MM.1S (cell line): ENCODE measurements at places on chromosomes 1 and 21.

DNA sequence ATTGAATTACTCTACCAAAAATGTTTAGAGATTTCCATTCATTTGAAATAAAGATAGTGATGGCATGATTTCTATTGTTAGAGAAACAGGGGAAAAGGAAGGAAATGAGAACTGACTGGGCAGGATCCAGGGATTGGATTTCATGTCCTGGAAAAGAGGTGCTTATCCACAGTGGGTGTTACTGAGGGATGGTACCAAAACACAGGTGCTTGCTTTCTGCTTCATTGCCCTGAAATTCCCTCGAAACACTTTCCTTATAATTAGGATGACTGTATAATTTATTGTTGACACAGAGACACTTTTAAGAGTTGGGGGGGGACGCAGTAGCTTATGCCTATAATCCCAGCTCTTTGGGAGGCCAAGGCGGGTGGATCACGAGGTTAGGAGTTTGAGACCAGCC lies 185.0 kb upstream of the KCNK2 start:
- no peak for DNase-seq

- DNase-seq = peak; percentile 97
These were observed 35.8 kb downstream of the GREM2 start for GRCh38 chr1:240575981-240576662.

- DNase-seq = no peak
These were observed 6.8 kb upstream of the IFNGR2 start for GRCh38 chr21:33396436-33396835.

GRCh38 chr1:69611316-69611715 lies 43.6 kb downstream of the LRRC7 start:
- no peak for DNase-seq

DNA sequence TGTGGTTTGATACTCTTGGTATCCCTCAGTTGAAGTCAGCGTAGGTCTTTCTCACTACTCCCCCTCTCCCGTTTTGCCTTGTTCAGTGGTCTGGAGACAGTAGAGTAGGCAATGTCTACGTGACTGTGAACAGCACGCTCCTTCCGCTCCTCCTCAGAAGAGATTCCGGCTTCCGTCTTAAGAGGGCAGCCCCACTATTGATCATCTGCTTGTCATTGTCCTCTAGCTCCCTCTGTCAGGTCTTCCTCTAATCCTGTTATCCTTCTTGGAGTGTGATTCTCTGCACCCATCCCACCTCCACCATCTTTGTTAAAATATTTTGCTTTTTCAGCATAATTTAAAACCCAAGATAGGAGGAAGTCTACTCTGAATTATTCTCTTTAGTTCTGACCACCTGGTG lies 129.9 kb upstream of the KCNK2 start:
- no peak for DNase-seq

DNA sequence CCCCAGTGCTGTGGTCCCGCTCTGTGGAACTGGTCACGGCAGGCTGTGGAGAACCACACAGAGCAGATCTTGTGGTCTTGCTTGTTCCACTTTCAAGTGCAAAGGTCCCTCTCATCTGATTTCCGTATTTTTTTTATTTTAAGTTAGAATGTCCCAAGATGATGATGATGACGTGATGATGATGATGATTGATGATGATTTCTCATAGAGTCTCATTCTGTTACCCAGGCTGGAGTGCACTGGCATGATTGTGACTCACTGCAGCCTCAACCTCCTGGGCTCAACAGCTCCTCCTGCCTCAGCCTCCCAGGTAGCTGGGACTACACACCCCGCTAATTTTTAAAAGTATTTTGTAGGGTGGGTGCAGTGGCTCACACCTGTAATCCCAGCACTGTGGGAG lies 12.2 kb downstream of the EVA1C start:
- DNase-seq = no peak

DNA sequence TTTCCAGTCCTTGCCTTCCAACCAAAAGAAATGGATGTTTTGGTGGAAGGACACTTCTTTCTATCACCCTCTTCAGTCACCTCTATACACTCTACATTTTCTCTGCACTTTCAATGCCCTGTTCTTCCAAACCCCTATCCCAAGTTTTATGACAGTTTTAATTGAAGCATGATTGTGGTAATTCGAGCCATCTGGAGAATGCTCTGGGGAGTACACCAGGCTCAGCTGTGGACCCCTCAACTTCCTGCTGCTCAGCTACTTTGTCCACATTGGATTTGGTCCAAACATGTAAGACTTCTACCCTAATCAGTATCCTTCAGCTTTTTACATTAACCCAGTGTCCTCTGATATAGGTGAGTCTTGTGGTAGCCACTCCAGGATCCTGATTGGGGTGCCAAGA lies 129.6 kb downstream of the SYT2 start:
- DNase-seq = no peak

DNA sequence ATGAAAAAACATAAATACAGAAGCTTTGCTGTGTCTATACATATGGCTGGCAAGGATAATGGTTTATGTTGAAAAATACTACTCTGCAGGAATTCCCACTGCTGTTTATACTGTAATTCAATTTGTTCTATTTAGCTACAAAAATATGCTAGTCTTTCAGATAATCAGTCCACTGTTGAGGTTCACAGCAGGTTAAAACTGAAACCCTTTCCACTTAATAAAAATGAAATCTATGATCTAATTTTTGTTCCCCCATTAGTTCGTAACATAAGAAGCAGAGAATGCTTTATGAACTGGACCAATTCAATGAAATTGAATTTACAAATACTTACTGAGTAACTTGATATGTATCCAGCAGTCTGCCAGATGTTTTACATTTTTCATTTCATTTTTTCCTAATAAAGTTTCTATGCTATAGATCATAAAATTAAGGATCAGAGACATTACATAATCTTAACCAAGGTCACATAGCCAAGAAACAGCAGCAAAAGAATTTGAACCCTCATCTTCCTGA lies 360.1 kb upstream of the BEND5 start:
- DNase-seq = no peak

DNA sequence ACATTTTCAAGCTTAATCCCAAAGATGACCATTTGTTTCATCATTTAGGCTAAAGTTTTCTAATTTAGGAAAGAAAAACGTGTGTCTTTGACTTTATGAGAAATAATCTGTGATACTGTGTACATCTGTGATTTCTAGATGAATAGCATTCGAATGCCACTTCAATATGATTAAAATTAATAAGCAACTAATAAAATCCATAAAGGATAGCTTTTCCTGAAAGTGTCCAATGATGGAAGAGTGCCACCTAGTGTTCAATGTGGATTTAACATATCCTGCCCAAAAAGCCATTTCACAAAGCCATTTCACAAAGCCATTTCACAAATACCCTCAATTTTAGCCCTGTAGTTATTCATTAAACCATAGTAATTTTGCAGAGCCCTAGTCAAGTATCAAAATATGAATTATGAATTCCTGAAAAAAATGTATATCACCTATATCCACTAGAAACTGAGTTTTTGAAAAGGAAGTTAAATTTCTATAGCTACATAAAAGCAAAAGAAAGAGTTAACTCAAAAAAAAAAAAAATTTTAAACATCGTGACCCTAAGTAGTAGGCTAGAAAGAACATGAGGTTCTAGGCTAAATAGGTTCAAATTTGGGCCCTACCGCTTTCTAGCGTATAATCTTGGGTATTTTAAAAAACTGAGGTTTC lies 19.1 kb downstream of the NME7 start:
- DNase-seq = peak; percentile 58

GRCh38 chr1:228141226-228142044 lies 1.4 kb downstream of the GUK1 start:
- DNase-seq = peak; percentile 72

DNA sequence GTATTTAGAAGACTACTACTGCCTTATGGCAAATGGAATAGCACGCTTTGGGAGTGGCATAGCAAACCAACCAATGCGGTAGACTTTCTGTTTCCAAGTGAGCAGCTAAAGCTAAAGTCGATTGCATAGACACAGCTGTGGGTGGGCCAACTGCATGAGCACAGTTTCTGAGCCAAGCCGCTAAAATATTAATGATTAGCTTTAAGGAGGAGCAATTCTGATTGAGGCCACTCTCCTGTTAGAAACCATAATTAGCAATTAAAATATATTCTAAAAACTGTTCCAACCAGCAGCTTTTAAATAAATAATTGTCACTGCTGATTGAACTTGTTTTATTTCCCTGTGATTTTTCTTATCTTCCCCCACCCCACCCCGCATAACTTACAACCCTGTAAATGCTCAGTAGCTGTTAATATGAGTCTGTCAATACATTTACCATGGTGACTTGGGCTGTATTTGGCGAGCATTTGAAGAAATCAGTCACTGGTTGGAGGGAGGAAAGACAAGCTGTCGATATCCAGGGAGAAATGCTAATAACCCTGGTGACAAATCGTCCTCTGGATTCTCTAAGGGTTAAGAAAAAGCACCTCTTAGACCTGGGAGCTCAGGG lies 32.2 kb downstream of the RNF220 start:
- DNase-seq = no peak

- DNase-seq = no peak
These were observed 9.6 kb upstream of the ACTL8 start for GRCh38 chr1:17745479-17745955.

DNA sequence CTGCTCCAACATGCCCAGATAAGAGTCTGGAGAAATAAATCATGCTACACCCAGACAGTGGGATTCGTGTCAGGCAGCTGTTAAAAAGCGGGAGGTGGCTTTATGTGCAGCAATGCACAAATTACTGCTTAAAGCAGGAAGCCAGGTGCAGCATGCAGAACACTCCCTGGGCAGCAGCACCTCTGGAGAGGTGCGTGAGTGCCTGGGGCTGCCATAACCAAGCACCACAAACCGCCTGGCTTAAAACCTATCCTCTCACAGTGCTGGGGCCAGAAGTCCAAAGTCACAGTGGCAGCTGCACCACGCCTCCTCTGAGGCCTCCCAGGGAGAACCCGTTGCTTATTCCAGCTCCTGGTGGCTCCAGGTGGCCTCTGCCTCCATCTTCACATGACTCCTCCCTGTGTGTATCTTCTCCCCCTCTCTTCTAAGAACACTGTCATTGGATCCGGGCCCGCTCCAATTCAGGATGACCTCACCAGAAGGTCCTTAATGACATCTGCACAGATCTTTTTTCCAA lies 115.6 kb downstream of the SIK1 start:
- DNase-seq = peak; percentile 66

DNA sequence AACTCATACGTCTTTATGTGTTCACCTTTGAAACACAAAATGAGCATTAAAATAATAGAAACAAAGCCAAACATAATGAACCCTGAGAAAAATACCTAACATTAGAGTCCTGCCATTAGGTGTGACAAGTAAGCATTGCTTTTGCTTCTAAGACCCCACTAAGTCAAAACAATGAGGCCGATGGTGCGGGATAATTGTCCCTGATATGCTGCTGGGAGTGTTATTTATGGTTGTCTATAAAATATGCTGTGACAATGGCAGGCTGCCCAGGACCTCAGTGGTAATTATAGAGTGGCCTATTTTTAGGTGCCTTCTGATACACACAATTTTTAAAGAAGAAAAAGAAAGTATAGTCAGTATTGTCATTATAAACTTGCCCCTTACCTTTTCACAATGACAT lies 1423.1 kb downstream of the AMY1C start:
- DNase-seq = no peak

- no peak for DNase-seq
These were observed 12.1 kb upstream of the C1orf174 start for GRCh38 chr1:3911981-3912808.

- DNase-seq = no peak
These were observed 95.6 kb upstream of the C1orf87 start for GRCh38 chr1:60169206-60169605.
